Epithelial cell of prostate (primary cell): ENCODE measurements at places on chromosomes 2 and 18.

DNA sequence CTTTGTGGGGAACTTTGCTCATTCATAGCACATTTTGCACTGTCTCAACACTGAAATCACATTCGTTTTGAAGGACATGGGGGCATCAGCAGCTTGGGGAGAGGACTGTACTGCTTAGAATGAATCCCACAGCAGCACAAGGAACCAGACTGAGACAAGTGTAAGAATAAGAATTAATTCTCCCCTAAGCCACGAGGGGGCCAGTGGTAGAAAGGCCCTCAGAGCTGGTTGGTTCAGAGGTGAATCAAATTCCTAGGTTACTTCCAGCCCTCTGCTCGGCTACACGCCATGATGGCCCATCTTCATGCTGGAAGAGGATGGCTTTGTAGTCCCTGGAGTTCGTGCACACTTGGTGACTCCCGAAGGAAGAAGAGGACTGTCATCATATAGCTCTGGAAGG, 12.0 kb upstream of the MC5R start:
- DNase-seq, result no peak

DNA sequence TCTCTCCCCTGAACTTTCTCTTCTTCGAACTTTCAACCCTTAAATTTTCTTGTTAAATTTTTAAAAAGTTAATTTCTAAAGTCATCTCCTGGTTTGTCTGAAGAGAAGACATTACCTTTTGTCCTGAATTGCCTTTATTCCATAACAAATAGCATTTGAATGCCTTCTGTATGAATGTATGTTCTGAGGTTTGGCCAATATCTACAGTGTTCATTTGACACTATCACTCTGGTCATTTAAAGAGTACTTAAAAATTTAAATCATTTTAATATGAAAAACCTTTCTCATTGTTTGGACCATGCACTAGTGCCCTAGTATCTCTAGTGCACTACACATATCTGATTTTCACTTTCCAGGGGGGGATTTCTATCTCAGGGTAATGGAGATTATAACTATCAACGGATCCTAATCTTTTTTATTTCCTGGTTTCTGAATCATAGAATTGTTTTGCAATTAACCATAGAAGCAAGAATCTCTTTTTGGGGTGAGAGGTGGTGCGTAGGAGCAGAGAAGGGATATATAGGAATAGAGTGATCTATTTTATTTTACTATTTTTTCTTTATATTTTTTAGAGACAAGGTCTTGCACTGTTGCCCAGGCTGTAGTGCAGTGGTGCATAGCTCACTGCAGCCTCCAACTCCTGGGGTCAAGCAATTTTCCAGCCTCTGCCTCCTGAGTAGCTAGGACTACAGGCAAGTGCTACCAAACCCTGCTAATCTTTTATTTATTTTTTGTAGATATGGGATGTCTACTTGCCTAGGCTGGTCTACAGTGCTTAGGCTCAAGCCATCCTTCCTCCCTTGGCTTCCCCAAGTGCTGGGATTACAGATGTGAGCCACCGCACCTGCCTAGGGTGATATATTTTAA, 25.5 kb downstream of the TANC1 start:
- no peak for DNase-seq

GRCh38 chr2:189654641-189655040, 6.6 kb upstream of the ASNSD1 start:
- no peak for DNase-seq

DNA sequence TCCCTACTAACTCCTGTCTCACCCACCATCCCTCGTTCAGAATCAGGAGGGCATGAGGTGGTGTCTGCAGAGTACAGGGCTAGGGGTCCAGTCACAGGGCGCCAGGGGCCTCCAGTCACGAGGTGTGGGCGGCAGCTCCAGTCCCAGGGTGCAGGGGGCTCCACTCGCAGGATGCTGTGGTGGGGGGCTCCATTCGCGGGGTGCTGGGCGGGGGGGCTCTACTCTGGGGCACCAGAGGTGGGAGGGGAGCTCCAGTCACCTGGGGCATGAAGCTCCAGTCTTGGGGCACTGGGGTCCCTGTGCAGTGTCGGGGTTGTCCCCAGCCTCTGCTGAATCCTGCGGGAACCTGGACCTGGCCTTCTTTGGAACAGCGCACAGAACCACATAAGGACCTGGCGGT, 66.0 kb downstream of the EIPR1 start:
- DNase-seq, result no peak

DNA sequence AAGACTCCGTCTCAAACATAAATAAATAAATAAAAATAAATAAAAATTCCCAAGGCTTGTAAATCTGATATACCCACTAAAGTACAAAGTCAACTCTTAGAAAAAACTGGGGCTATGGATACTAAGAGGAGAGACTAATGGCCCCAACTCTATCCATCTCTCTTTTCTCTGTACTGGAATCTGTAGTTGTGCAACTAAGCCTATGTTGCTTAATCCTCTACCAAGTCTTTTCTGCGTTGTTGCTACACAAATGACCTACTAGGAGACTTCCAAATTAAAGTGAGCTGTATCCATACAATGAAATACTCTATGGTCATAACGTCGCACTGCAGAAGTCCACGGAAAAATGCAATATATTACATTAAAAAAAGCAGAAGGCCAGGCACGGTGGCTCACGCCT, 8.1 kb downstream of the MRPS5 start:
- no peak for DNase-seq

DNA sequence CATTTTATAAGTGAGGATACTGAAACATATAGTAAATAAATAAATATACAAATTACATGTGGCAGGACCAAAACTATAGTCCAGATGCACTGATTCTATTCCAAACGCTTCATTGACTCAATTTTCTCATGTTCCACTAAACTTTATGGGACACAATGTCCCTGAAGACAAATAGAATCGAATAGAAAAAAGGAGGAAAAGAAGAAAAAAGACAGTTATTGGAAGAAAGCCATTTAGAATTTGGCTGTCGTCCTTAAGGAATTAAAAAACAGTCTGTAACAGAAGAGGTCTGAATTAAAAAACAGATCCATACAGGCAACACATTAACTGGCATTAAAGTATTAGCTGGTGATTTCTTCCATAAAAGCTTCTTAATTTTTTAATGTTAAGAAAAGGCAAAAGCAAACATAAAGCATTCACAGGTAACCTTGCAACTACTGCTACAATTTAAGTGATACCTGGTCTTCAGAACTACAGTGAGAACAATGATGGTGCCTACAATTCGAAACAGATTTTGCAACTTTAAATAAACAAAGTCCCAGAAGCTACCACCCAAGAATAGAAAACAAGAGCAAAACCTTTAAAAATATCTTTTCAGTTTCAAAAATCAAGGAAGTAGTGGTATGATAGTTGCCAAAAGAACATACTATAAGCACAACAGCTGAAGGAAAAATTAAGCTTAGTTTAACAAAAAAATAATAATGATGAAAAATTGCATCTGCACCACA, 17.4 kb upstream of the CHAC2 start:
- no peak for DNase-seq

DNA sequence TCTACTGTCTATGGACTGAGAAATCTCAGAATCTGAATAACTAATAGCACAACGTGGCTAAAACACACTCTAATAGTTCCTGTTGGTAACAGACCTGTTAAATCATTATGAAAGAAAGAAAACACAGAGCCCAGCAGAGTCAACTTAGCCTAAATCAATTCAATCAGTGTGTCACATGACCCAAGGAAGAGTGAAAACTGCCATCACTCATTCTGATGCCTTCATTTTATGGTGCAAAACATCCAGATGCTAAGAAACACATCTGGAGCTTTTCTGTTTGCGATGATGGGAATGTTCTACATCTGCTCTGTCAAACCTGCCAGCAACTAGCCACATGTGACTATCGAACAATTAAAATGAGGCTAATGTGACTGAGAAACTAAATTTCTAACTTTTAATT, 295.7 kb upstream of the TRIB2 start:
- no peak for DNase-seq

DNA sequence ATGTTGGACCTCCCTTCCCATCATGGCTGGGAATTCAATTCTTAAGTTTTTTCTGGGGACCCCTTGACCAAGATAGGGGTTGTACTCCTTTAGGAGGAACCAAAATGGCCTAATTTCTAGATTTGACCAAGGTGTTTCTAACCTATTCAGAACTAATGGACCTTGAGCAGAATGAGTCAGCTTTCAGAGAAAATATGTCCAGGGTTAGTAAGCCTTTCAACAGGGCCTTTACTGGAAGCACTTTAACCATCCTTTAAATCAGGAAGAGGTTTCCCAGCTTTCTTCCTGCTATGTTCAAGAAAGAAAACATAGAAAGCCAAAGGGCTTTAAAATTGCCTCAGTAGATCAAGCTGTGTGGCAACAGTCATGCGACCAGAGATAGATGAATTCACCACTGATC, 1184.9 kb upstream of the ACVR2A start:
- no peak for DNase-seq

DNA sequence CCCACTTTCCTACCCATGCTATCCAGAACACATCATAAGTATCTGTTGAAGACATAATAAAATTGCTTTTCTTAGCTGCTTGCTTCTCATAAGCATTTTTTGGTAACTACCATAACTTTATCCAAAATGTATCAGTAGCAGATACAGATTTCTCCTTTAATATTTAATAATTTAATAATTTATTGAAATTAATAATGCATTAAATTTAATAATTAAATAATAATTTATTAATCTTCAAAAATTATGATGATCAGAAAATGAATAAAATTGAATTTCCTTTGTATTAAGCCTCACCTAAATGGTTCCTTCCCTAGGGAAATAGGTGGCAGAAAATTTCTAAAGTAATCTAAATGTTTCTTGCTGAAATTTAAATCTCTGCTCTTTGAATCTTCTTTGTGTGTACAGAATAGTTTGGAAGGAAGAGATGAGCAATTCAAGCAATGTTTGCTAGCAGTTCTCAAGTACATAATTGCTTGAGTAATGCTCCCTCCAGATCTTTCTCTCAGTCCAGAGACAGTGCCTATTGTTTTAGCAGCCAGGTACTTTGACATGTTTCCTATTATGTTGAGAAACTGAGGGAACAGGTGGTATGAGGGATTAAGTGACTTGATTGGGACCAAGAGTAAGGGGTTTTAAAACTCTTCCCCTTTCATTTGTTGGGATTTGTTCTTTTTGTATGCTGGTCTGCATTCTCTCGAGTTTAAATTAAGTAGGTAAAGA, 123.1 kb upstream of the CYP26B1 start:
- DNase-seq, result no peak

- DNase-seq, result no peak
Observed at GRCh38 chr18:79397830-79398761, 2.4 kb downstream of the NFATC1 start.

DNA sequence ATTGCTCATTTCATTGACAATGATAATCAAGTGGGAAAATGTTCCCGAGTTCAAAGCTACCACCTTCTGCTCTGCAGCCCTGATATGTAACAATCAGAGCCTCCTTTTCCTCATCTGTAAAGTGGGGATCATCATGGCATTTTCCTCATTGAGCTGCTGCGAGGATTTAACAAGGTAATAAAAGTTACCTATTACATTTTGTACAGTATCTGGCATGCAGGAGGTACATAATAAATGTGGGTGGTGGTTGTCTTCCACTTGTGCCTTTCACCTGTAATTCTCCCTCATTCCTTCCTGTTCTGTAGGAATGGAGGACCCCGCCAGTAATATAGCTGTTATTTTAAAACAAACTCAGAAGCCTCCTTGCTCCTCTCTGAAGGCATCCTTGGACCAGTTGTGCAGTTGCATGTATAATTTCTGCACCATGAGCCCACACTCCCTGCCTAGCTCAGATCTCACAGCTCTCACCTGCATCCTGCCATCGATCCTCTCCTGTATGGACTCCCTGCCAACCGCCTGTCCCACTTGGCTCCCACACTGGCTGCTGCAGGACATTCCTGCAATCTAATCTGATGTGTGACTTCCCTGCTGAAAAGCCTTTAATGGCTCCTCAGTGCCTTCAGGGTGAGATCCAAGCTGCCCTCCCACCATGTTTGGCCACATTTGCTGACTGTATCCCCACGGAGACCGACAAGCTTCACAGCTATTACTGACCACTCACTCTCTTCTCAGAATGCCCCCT, 350.4 kb downstream of the EN1 start:
- DNase-seq, result no peak

DNA sequence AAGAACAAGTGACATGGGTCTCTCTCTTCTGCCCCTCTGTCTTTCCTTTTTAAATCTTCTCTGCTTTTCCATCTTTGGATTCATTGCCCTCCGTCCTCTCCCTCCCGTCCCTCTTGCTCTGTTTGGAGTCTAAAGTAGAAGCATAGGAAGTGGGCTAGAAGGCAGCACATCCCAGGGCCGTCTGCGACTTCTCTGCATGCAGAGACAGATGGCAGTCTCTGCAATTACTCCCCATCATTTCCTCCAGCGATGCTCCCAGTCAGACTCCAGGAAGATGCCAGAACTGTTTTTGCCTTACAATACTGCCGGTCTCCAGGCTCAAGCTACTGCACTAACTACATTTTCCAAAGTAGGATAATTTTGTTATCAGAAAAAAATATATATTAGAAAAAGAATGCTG, 35.2 kb upstream of the LPIN2 start:
- DNase-seq, result no peak
